ENCODE measurements at places on chromosomes 7 and 10. TPM values are rescaled to one million over a fixed set of nuclear protein-coding genes. Genes with fewer than 3 reads are reported as not detected.

- DNase-seq: no peak
Observed at GRCh38 chr7:144102041-144102440, 7.3 kb upstream of the OR2A2 start.

Gene TMEM196
- total RNA-seq: 0.31 TPM

DNA sequence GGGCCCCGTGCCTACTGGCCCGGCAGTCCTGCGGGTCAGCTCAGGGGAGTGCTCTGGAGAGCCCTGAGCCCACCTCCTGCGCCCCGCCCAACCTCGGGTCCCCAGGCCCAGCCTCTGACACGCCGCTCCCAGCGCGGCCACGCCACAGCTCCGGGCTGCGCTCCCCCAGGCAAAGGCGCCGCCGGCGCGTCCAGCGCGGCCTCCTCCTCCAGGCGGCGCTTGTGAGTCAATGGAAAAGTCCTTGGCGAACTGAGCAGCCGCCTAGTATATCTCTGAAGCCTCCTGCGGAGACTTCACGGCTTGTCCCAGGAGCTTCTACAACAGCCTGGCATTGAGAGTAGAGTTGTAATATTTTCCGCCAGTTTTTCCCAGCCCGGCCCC is 29.5 kb upstream of the BMS1 start:
- peak; percentile 85 for DNase-seq

DNA sequence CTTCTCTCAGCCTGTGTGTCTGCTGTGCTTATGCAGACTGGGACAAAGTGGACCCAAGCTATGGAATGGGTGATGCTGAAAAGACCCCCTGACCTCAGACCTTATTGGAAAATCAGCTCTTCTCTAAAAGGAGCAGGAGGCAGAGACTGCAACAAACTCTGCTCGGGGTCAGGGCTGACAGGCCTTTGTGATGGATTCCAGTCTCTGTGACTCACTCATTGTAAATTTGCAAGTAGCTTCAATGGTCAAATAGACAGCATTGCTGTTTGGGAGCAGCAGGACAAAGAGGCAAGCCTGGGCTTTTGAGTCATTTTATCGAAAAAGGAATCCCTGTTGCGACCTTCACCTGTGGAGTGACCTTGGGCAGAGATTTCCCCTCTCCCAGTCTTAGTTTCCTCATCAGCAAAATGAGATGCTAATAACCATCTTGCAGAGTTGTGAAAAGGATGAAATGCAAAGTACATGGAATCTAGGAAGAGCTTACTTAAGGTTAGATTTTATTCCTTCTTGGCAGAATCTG is 26.1 kb upstream of the GPR26 start:
- no peak for DNase-seq

DNA sequence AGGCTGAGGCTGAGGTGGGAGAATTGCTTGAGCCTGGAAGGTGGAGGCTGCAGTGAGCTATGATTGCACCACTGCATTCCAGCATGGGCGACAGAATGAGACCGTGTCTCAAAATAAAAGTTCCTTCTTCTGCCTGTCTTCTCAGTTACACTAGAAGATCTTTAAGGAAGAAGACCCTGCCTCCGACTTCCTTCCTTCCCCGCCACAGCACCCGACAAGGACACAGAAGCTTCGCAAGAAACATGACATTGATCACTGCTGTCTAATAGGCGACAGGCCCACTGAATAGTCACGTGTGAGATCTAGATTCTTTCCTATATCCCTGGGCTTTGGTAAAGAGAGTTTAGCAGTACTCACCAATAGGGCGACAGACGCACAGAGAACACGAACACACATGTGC is 118.2 kb downstream of the PRPF18 start:
- no peak for DNase-seq

Gene MICU1
- total RNA-seq: 48.2 TPM

Gene EPO
- total RNA-seq: 0.68 TPM

Gene PTF1A
- not detected for total RNA-seq

DNA sequence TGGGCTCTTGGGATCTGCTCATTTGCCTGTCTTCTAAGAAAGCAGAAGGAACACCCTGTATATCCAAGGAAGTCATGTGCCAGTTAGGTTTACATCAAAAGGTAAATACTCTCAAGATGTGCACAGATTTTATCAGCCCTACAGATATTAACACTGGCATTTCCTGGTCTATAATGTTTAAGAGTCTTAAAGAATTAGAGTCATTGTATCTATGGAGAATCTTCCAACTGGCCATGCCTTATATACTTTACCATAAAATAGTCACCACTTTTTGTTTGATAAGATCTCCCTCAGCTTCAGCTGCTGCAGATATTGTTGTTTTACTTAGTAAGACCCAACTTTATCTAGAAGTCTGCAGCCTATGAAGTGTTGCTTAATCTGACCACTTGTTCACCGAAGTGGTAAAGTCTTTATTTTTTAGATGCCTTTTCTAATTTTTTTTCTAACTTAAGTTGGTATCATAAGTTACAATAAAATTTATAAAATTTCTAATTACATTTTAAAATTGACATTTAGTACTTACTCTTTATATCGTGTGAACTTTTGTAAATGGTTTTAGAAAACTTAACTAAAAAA is 58.5 kb downstream of the CPED1 start:
- no peak for DNase-seq

DNA sequence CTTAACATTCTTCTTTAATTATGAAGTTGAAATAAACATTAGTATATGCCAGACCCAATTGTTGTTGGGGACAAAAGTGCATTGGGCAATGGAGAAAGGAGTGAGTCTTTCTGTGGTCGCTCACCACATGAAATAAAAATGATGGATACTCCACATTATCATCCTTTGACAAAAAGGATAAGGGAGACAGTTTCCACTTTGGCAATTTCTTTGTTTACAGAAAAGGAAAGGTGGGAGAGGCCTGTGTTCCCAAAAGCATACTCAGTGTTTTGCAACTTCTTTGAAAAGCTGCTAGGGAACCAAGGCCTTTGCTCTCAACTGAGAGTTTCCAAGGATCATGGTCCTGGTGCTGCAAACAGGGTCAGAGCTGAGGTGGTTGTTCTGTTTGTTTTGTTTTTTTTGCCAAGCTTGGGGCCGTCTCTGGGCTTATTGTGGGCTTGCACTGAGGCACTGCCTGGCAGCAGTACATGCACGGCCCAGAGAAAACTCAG is 341.9 kb downstream of the TNS3 start:
- DNase-seq: no peak

- no peak for DNase-seq
Observed at GRCh38 chr7:132368246-132368900, 207.9 kb downstream of the PLXNA4 start.

DNA sequence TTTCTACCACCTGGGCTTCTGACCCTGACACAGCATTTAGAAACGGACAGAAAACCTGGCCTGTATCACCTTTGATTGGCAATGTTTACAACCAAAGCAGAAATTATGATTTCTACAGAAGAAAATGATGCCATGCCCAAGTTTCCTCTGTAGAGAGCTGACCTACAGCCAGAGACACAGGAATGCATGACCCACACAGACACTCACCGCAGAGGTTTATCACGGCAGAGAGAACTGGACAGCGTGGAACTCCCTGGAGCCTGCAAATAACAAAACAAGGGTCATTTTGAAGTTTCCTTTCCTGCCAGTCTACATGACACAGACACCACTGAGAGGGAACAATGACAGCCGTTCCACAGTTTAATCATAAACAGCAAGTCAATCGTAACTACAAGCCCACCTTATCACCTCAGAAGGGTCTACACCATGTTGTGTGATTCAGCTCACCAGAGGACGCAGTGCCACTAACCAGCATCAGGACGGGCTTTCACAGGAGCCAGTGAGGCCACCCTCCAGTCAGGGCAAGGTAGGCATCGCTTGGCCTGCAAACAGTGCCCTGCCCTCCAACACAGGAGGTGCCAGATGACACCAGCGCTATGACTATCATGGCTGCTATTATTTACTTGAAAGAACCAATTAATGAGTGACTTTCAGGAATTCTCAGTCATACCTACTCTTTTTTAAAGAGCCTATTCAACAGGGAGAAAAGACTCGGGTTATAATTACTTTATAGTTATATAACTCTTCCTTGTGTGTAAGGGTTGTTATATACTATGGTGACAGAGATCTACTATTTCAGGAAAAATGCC is 139.9 kb downstream of the TNS3 start:
- DNase-seq: no peak

DNA sequence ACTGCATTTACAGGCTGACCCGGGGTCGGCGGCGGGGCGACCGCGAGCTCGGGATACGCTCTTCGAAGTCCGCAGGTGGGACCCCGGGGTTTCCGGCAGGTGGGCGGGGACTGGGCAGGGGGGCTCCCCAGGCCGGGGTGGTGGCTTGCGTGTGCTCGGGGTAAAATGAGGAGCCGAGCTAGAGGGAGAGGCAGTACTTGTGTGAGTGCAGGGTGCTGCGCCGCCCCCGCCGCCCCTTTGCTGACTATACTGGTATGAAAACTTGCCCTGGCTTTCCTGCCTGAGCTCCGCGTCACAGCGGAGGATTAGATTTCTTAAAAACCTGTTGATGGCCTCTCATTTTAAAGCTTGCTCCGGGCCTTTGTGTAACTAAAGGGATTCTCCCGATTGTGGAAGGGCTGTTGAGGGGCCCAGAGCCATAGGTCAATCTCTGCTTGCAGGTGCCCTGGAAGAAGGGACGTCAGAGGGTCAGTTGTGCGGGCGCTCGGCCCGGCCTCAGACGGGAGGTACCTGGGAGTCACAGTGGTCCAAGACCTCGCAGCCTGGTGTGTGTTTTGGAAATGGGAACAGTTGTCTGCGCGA is 488 bp downstream of the ARMC10 start:
- DNase-seq: peak; percentile 69

DNA sequence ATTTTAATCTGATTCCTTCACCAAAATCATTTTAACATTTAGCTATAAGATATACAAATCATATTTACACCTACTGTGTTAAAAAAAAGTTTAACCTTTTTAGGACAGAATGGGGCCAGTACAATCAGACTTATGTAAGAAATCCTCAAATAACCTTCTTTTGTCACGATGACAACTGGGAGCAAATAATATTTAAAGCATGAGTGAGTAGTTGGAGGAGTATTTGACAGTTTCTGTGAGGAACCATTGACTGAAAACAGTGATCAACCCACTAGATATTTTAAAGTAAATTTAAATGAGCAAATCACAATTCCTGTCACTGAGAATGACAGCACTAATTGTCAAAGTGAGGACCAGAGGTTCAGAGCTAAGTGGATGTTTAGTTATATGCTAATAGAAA is 289.1 kb downstream of the CNTNAP2 start:
- no peak for DNase-seq

DNA sequence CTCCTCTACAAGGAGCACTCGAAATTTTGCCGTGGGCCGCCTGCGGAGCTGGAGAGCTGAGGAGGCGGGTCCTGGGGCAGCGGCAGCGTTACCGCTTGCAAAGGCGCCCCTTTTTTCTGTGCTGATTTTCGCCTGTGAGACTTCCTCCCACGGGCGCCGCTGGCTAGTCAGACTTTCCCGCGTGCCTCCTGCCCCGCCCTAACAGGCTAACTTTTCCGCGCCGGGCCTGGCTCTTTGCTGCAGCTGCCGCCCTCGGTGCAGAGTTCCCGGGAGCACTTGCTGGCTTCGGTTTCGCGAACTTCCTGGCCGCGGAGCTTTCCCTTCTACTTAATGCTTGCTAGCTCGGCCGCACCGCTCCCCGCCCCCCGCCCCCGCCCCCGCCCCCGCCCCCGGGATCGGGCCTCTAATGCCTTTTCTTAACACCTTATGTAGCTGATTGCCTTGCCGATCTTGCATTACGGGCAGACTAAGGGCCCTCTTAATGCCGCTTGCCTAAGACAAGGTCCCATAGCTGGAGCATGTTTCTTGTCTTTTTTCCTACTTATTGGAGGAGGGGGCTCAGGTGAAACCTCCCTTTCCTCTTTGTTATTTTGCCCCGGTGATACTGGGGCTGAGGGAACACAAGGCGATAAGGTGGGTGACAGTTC is 37.9 kb upstream of the RASGEF1A start:
- peak; percentile 75 for DNase-seq

Gene SLC16A12
- 0.08 TPM for total RNA-seq

Gene CALML3
- not detected for total RNA-seq

Gene MYL7
- not detected for total RNA-seq

DNA sequence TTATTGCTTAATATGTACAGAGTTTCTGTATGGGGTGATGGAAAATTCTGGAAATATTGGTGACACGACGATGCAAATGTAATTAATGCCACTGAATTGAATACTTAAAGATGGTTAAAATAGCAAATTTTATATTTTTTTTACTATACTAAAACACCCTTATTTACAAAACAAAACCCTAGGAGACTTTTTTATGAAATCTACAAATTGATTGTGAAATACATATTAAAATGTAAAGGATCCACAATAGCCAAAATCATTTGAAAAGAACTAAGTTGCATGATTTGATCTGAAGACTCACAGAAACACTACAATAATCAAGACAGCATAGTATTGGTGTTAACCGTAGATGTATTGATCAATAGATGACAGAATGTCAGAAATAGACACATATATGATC is 252.0 kb downstream of the GRM8 start:
- DNase-seq: no peak

DNA sequence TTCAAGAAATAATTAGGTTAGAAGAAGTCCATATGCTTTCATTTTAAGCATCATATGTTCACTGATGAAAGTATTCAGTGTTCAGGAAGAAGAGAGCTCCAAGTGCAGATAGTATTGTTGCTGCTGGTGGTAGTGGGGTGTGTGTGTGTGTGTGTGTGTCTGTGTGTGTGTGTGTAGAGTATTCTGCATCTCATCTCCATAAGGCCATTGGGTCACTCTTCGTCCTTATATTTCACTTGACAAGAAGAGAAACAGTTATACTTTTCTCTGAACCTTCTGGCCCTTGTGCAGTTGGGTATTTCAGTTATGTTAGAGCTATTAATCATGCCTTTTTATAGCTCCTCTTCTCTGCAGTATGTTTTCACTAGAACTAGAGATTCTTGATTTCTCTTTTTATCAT is 26.2 kb downstream of the ADAM22 start:
- DNase-seq: no peak

GRCh38 chr7:78139335-78139734 is 340.8 kb downstream of the PHTF2 start:
- DNase-seq: no peak

DNA sequence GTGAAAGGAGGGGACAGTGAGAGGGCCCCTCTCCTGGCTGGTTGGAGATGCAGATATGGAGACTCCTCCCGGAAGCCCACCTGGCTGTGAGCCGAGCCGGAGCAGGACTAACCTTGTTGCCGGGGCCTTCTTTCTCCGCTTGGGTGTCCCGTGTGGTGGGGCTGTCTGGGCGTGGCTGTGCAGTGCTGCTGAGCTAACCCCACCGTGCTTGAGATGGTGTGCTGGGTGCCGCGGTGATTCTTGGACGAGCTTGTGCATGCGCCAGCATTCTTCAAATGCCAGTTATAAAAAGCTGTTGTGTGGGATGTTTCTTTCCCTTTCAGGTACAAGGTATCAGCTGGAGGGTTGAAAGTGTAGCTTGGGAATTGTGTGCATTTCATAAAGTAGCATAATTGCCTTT is 48.8 kb downstream of the DAGLB start:
- DNase-seq: no peak
